ENCODE measurements at places on chromosomes 1 and 21. TPM values are rescaled to one million over a fixed set of nuclear protein-coding genes. Genes with fewer than 3 reads are reported as not detected.
A peak's percentile ranks its signal among the peaks of the same experiment; 100 is the strongest.

DNA sequence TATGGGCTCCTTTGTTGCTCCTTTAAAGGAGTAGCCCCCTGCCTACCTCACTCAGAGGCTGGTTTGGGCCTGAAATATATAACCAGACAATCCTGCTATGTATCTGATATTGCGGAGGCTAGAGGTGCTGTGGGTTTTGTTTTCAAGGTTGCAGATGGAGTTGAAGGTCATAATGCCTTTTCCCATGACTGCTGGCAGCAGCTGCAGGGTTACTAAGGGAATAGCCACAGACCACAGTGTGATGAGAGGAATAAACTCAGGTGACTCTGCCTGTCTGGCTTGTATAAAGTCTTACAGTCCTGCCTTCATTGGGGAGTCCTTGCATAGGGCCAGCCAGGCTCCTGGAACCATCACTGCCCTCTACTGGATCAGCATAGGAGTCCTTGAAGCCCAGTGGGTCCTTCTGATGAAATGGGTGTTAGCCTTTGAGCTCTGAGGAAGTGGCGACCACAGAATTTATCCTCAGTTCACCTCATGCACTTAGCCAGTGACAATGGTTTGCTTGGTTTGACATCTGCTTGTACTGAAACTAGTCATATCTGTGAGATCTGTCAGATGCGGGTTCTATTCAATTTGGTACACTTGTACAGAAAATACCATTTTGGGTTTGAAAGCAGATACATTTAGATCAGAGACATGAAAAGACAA is 174.4 kb upstream of the HMCN1 start:
- H3K36me3 ChIP-seq, result no peaks in the 10 kb centered on the region

- no peaks in the 10 kb centered on the region for H3K36me3 ChIP-seq
- no peak overlapping the region for H3K4me3 ChIP-seq
- no peak overlapping the region for H3K27ac ChIP-seq
These were observed 468.5 kb downstream of the PCP4 start for GRCh38 chr21:40335704-40336103.

GRCh38 chr1:178055093-178055492 is 38.8 kb upstream of the RASAL2 start:
- no peak for DNase-seq
- no peaks in the 10 kb centered on the region for H3K36me3 ChIP-seq
- H3K4me1 ChIP-seq, result no peaks in the 10 kb centered on the region
- H3K27ac ChIP-seq, result no peak overlapping the region
- no peak overlapping the region for H3K4me3 ChIP-seq

- no peaks in the 10 kb centered on the region for H3K36me3 ChIP-seq
- H3K4me1 ChIP-seq, result no peaks in the 10 kb centered on the region
- H3K27ac ChIP-seq, result no peak overlapping the region
- no peak overlapping the region for H3K4me3 ChIP-seq
These were observed 4.5 kb downstream of the WNT2B start for GRCh38 chr1:112513112-112513870.

- H3K27me3 ChIP-seq, result no peaks in the 10 kb centered on the region
- no peaks in the 10 kb centered on the region for H3K4me1 ChIP-seq
- peak; percentile 61 for DNase-seq
- H3K36me3 ChIP-seq, result no peaks in the 10 kb centered on the region
- H3K4me3 ChIP-seq, result no peak overlapping the region
- H3K27ac ChIP-seq, result no peak overlapping the region
These were observed 5.3 kb upstream of the TUFT1 start for GRCh38 chr1:151534662-151535278.

DNA sequence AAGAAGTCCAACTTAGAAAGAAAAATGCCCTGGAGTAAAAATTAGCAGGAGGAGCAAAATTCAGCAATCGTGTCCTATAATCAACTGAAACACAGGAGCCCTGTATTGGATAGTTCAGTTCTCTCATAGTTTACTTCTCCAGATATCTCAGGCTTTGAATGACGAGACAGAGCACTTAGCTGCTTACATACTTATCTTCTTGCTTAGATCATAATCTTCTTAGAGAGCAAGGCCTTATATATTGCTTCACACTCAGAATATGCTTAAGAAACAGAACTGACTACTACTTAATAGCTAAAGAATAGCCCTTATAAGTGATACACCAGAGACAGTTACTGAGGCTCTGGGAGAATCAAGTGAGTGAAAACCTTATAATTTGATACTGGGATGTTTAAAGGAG is 38.9 kb downstream of the TOR3A start:
- no peaks in the 10 kb centered on the region for H3K4me1 ChIP-seq
- no peak for DNase-seq
- H3K27me3 ChIP-seq, result no peaks in the 10 kb centered on the region
- H3K36me3 ChIP-seq, result no peaks in the 10 kb centered on the region

DNA sequence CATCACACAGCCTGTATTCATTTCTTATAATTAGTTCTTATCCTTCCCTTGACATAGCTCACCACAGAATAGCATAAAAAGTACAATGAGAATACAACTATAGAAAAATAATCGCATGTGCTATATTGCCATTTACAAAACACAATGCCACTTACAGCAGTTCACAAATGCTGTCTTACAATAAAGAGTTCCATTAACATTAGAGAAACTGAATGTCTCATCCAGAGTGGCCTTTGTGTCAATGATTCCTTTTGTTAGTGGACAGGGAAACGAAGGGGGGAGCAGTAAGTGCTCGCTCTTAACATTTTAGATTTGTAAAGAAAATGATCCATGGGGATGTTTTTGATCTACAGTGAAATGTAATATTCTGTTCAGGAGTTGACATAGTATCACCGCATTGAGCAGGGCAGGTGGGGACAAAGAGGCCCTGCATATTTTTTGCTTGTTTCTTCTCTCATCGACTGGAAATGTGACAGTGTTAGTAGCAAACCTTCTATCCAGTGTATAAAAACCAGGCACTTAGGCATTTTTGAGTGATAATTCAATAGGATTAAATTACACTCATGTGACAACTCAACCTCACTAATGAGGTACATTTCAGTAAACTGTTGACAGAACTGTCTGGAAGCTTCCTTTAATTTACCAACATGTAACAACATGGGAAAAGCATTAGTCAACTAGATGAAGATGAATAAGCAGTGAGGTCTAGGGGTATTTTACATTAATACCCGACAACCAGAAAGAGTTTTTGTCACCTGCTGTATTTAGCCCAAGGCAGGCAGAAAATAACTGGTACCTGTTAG is 35.6 kb upstream of the RRP15 start:
- H3K36me3 ChIP-seq, result no peaks in the 10 kb centered on the region
- no peak overlapping the region for H3K27ac ChIP-seq
- no peaks in the 10 kb centered on the region for H3K4me1 ChIP-seq
- DNase-seq, result no peak

CRYBG2 gene
- total RNA-seq, result not detected

GUCA2A gene
- total RNA-seq, result not detected

SDC3 gene
- 37.4 TPM for total RNA-seq

All from uterus (tissue), 4 donors.